ENCODE measurements at places on chromosomes 6 and 20.

DNA sequence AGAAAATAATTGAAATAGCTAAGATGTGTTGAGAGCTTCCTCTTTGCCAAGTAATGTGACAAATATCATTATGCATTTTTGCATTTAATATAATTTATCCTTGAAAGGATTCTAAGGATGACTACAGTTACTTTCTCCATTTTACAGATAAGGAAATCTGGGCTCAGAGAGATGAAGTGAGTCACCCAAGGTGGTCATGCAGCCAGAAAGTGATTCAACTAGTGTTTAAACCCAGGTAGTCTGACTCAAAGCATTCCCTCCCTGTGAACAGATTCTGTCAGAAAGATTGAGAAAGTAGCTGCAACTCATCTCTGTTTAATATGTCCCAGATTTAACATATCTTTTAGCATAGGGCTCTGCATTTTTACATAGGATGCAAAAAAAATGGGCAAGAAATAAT lies 28.1 kb downstream of the NRSN1 start:
- DNase-seq, result no peak

DNA sequence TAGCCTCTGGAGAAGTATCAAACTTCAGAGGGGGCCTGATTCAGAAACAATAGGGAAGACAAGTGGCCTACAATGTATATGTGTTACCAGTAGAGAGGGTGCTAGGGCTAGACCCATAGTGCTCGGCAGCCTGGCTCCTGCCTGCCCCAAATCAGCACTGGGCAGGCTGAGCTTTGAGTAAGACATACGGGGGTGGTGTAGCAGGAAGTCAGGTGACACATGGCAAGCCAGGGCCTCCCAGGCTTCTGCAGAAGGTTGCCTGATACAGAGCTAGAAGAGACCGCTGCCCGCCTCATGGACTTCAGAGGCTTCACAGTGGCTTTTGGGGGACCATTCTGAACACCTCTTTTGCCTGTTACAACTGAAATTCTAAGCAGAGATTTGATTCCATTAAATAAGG lies 43.4 kb downstream of the RALY start:
- DNase-seq, result peak; percentile 22

DNA sequence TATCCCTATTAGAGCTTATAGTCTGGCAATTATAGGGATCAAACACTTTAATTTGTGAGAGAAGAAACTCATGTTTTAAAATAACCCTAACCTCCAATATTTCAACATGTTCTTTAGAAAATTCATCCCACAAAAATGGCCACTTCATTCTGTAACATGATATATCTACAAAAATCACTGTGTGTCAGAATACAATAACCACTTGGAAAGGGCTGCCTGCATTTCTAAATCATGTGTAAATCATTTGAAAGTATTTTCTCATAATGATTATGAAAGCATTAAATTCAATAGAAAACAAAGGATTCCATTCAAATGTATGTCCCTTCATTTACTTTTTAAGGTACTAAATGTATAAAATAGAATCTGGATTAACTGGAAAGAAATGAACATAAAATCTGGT lies 101.4 kb upstream of the NHSL1 start:
- DNase-seq, result no peak

GRCh38 chr6:160102956-160103824 lies 18.4 kb upstream of the SLC22A1 start:
- no peak for DNase-seq

DNA sequence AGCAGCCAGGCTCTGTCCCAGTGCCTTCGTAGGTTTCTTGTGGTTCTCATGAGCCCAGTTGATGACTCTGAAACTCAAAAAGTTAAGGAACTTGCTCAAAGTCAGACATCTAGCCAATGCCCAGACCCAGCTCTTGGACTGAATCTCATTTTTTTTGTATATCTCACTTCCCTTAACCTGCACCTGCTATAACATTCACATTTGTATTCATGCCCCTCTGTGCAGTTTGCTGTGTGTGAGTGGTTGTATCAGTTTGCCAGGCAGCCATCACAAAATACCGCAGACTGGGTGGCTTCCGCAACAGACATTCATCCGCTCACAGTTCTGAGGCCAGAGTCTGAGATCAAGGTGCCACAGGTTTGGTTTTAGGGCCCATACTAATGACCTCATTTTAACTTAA lies 49.9 kb downstream of the IPCEF1 start:
- no peak for DNase-seq

GRCh38 chr20:44533928-44534327 lies 12.1 kb upstream of the SERINC3 start:
- no peak for DNase-seq

DNA sequence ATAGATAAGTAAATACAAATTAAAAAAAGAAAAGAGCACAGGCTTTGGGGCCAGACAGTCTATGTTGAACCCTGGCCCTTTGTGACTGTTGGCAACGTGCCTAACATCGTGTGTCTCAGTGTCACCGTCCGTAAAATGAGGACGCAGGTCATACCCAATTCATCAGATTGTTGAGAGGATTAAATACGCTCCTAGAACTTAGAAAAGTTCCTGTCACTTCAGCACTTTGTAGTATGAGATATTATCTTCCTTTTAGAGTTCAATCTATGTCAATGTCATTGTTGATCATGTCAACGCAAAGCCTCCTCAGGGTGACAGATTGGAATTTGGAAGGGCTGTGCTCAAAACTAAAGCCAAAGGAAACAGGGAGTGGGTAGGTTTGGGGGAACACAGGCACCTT lies 21.7 kb downstream of the SERPINB1 start:
- DNase-seq, result no peak

- no peak for DNase-seq
Measured at GRCh38 chr20:34706912-34707784, 3.0 kb downstream of the TP53INP2 start.

GRCh38 chr6:142373268-142374090 lies 71.7 kb downstream of the ADGRG6 start:
- no peak for DNase-seq
